ENCODE measurements at places on chromosomes 5 and 9.

DNA sequence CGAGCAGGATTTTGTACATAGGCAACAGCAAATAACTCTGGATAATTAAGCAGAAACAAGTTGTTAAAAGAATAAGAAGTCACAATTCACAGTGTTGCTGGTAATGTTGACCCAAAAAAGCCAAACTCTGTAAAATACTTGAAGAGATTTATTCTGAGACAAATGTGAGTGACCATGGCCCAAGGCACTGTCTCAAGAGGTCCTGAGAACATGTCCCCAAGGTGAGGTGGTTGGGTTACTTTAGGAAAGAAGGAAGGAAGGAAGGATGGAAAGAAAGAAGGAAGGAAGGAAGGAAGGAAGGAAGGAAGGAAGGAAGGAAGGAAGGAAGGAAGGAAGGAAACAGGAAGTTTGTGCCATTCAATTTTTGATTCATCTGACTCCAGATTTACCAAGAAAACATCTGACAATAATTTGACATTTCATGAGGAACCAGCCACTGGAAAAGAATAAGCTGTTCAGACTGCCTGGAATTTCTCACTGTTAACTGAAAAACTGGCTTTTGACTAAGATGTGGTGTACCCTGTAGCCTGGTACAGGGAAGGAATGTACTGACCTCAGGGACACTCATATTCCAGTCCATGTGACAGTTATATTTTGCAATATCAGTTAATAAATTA lies 295.9 kb upstream of the TNC start:
- no peak for DNase-seq

DNA sequence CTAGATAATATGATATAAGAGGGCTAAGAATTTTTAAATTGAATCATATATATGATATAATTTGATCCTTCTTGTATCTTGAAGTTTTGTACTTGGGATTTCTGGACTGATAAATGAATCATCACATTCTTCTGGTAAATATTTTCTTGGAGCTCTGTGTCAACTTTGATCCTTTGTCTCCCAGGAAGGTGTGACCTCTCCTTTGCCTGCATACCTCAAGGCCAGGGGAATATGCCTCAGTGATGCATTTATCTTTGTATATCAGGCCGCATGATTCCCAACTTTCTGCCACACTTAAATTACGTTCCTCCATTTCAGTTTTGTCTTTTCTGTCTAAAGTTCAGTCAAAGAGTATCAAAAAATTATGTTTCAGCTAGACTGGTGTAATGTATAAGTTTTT lies 101.2 kb downstream of the NLN start:
- no peak for DNase-seq

DNA sequence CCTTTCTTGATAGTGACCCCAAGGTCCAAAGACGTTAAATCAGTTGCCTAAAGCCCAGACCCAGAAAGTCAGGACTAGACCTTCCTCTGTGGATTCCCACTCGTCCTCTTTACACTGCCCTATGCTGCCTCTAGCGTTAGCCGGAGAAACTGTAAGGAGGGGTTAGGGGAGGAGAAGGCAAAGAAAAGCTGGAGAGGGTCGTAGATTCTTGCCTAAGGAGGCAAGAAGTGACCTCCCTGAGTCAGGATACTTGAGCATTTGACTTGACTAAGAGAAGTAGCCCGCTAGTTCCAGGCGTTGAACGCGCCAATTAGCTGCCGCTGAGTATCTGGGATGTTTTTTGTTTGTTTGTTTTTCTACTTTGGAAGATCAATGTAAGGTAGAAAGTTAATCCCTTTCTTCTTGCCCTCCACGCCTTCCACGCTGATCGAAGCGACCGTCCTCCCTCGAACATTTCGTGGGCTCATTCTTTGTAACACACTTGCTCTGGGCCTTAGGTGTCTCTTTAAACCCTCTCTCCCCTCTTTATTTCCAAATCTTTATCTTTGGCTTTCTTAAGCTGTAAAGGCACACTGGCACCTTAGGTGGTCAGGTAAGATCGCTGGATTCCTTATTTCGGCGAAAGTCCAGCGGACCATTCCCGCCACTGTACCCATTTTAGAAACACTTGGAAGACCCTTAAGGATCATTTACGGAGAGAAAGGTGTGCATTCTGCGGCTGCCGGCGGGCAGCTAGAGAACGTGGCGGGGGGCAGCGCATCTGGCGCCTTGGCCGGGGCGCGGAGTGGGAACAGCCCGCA lies 5.1 kb upstream of the RGMB start:
- peak; percentile 57 for DNase-seq

DNA sequence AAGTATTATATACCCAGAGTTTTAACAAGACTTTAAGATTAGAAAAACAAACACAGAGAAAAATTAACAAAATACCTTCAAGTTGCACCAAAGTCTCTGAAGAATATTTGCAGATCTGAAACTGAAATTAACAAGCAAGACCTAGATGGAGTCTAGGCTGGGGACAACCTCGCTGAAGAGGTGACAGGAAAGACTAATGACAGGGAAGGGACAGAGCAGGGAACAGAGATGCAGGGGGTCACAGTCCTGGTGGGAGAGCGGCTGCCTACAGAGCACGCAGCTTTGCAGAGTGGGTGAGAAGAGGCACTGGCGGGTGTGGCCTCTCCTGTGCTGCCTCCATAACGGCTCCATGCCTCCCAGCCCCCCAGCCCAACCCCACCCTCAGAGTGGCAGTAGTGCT lies 13.5 kb downstream of the RETREG1 start:
- DNase-seq, result no peak

- no peak for DNase-seq
Observed at GRCh38 chr9:80437091-80437640, 865.4 kb downstream of the TLE4 start.

DNA sequence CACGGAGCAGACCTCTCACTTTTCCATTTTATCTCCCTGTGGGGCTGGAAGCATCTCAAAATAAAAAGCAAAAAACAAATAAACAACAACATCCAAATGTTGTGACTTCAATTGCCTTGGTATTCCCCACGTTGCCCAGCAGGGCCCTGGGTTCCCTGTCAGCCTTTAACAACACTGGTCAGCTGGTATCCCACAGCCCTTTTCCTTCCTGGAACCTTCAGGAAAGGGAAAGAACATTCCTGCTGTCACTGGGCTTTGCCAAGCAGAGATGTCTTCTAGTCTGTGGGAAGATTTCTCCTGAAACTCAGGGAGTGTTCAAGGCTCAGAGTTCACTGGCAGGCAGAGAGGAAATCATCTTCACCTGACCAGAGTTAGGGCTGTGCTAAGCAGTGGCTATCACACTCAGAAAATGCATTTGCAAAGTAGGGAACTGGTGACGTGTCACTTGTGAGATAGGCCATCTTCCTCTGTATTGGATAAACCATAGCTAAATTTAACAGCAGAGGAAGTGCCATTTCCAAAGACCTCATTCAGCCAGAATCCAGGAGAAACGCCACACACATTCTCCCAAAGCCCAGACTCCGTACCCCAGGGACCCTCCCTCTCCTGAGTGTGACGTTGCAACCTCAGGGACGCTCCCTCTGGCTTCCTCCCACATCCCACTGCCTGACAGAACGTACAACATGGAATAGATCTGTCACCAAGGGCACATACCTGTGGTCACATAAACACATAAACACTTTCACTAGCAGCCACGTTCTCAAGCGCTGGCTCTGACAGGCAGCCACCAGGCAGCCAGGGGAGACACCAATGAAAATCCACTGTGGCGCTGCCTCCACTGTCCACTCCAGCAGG lies 274.0 kb upstream of the DAPK1 start:
- DNase-seq, result no peak

DNA sequence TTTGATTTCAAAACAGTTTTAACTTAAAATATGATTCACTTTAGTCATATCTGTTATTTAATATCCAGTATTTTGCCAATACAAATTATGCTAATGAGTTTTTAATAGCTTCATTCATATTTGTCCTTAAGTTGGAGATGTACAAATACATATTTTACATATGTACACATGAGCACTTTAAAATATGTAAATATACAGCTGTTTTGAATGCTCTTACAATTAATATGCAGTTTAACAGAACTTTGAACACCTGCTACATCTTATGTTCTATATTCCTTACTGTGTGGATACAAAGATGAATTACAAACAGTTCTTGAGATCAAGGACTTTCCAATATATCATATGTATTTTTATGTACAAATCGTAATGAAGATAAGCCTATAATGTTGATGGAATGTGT lies 74.0 kb downstream of the CHSY3 start:
- no peak for DNase-seq

DNA sequence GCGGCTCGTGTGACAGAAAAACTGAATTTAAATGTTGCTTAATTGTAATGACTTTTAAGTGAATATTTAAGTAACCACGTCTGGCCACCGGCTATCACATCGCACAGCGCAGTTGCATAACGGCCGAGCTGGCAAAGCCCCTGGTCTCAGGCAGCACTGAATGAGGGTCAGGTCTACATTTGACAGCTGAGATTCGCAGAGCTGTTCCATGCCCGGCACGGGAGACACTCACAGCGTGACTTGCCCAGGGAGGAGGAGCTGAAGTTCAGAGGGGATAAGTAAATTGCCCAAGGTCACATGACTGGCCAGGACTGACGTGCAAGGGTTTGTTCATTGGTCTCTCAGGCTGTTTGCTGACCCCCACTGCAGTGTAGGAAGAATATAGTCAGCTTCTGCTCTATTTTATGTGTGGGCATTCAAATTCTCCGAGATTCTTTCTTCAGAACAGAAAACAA lies 17.4 kb upstream of the COL5A1 start:
- peak; percentile 30 for DNase-seq

- no peak for DNase-seq
Observed at GRCh38 chr5:66888613-66889012, 292.4 kb downstream of the MAST4 start.

DNA sequence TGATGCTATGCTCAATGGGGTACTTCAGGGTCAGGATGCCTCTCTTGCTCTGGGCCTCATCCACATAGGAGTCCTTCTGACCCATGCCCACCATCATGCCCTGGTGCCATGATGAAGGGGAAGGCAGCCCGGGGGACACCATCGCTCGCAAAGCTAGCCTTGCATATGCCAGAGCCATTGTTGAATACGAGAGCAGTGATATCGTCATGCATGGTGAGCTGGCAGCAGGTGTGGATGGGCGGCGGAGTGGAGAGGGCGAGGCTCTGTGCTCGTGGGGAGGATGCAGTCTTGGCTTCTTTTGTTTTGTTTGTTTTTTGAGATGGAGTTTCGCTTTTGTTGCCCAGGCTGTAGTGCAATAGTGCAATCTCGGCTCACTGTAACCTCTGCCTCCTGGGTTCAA lies 17.2 kb upstream of the SPZ1 start:
- DNase-seq, result no peak

DNA sequence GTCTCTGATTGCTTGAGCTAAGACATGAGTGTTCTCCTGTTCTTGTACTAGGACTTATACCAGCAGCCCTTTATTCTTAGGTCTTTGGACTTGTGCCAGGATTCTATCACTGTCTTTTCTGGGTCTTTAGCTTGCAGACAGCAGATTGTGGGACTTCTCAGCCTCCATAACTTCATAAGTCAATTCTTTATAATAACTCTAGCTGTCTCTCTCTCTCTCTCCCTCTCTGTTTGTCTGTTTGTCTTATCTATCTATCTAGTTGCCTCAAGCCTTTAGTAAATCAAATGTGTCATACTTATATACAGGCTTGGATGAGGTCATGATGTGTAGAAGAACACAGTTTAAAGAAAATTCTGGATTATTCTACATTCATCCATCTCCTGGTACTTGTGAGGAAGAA lies 11.5 kb upstream of the ANKRD55 start:
- DNase-seq, result no peak

GRCh38 chr5:58501778-58502417 lies 10.7 kb downstream of the GAPT start:
- no peak for DNase-seq

GRCh38 chr9:133440874-133441273 lies 18.7 kb downstream of the ADAMTS13 start:
- no peak for DNase-seq

DNA sequence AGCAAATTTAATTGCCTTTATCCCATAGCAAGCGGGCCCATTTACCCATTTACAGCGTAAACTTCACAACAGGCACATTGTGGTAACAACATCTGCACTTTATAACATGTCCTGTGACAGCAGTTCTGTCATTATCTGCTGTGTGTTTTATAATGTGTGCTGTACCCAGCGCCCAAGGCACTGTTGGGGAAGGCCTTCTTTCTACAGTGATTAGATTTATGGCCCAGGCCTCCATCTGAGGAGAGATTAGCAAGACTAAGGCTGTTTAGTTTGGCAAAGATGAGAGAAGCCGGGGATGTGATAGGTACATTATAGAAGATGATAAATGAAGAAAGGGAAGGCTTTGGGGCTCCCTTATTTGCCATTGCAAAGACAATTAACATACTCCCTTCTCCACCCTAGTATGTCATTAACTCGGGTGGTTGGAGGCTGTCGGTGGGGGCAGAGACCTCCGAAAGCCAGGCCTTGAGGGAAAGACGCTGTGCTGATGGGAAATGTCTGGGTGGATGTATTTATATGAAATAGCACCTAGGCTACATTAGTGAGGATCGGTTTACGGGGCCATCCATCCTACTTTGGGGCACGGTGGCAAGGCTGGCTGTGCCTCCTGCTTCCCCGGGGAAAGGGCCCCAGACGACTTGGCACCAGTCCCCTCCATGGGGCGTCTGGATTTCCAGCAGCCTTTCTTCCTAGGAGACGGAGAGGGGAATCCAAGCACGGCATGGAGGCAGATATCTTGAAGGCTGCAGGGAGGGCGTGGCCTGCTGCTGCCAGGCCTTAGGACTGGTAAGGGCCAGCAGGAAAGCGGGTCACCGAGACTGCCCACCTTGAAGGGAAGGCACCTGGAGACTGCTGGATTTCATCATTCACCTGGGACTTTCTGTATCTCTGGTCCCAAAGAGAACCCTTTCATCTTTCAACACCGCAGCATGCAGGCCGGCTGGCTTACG lies 64.3 kb upstream of the PTCH1 start:
- DNase-seq, result no peak

DNA sequence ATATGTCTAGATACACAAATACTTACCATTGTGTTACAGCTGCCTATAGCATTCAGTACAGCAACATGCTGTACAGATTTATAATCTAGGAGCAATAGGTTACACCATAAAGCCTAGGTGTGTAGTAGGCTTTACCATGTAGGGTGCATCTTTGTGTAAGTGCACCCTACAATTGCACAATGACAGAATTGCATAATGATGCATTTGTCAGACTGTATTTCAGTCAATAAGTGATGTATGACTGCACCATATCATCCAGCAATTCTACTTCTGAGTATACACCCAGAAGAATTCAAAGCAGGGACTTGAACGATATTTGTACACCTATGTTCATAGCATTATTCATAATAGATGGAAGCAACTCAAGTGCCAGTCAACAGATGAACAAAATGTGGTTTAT lies 100.4 kb upstream of the SLC44A1 start:
- DNase-seq, result no peak

GRCh38 chr9:129752900-129753729 lies at the start of gene PTGES:
Gene PTGES (minus strand): TSS chr9:129753042. CDS start chr9:129753012, 30 bp downstream.
- DNase-seq, result no peak

Measured in activated naive CD4-positive, alpha-beta T cell treated with anti-CD3 and anti-CD28 coated beads, Interleukin-2, amount 50 U/mL, for 72 hours (primary cell).